ENCODE measurements at places on chromosomes 6 and 20.

DNA sequence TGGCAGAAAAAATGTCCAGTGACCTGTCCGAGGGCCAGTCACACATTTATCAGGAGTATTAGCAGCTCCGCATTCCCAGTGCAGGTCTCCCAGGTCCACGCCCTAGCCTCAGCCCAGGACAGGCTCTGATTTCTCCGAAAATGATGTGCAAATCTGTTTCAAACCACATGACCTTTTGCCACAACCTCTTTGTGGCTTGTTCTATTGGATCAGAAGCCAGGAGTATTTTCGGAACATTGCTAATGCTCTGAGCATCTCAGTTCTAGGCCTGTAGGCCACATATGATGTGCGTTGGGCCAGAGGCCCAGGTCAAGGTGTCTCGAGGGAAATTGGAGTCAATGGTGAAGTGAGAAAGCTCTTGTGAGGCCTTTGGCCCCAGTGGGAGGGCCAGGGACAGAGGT, 40.4 kb downstream of the SNX5 start:
- no peak for DNase-seq

DNA sequence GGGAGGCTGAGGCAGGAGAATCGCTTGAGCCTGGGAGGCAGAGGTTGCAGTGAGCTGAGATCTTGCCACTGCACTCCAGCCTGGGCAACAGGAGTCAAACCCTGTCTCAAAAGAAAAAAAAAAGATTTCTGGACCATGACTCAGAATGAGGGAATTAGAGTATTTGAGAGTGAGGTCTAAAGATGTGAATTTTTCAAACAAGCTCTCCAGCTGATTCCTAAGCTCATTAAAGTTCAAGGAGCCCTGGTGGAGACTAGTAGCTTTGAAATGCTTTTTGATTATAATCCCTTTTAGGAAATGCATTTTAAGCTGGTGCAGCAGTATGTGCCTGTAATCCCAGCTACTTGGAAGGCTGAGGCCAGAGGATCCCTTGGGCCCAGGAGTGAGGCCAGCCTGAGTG, 21.8 kb upstream of the SRF start:
- DNase-seq: no peak

DNA sequence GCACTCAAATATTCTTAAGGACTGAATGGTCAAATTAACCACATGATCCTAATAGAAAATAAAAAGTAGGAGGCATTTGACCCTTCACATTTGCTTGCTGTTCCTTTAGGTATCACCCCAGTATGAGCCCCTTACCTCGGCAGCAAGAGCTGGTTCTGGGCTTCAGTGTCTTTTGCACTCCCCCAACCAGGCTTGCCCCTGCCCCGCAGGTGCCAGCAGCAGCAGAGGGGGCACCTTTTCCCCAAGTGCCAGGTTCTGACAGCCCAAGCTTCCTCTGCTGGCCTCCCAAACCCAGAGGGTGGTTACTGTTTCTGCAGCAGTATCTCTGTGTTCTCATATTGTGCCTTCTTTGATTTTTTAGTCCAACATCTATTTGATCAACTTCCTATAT, 23.2 kb downstream of the UBE2V1 start:
- no peak for DNase-seq

DNA sequence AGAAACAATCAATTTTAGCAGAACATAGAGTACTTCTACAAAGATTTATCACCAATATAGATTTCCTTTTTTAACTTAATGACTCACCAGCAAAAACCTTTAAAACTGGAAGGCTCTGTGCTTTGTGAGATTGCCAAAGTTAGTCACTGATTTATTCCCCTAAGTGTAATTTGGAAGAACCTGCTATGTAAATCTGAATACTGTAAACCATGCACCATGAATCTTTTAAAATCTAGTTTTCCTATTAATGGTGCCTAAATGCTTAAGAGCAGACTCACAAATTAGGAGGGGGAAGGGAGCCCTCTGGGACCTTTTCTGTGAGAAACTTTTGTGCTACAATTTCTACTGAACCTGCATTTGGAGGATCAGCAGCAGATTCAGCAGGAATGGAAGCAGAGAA, 57.8 kb upstream of the PNRC1 start:
- no peak for DNase-seq

- no peak for DNase-seq
Measured at GRCh38 chr6:64121011-64121565, 485.5 kb downstream of the PHF3 start.

GRCh38 chr6:5442916-5443315, 181.6 kb downstream of the FARS2 start:
- no peak for DNase-seq

- DNase-seq: no peak
Measured at GRCh38 chr6:120096696-120097260, 747.2 kb upstream of the MAN1A1 start.

GRCh38 chr6:126054258-126054702, 67.9 kb downstream of the TRMT11 start:
- no peak for DNase-seq

DNA sequence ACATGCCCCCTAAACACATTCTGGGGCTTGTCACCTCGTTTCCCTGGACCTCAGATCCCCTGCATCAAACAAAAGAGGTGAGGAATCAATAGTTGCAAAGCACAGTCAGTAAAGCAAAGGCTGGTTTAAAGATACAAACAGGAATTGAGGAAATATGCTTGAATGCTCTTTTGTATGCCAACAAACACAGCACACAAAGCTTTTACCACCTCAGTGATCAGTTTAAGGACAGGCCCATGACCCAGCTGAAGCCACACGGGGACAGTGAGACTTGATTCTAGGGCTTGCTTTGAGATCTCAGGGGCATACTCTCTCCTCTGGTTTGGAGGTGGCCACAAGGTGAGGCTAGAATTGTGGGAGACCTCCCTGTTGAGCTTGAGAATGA, 182.9 kb upstream of the CST7 start:
- no peak for DNase-seq

DNA sequence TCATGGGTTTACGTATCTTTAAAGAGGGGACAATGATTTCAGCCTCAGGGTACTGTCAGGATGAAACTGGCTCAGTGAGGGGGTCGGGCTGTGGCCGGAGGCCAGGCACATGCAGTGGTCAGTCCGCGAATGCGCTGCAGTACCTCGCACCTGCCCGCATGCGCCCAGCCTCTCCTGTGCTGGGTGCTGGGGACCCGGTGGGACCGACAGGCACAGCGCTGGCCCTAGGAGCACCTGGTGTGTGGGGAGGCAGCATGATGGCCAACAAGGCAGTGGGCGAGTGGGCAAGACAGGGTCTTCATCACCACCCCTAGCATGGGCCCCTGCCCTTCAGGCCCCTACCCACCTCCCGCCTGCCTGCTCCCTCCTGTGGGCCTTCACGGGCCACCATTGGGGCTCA, 970 bp upstream of the CABLES2 start:
- DNase-seq: no peak

DNA sequence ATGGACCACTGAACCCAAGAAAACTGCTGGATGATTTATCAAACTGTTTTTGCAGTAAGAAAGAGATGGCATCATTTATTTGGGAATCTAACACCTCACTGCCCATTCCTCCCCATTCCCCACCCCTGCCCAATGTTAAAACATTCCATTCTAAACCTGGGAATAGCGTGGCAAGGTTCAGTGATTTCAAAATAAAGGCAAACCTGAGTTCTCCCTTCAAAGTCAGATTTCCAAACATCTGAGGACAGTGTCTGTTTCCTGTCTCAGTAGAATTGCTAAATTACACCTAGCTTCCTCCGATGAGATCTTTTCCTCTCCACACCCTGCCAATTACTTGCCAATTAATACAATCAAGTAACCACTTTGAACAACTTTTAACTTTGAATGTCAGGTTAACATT, 127.4 kb upstream of the ARMC2 start:
- DNase-seq: no peak

GRCh38 chr6:116847227-116847626, 18.3 kb upstream of the GPRC6A start:
- no peak for DNase-seq

- DNase-seq: no peak
Measured at GRCh38 chr6:122130026-122130348, 269.5 kb upstream of the HSF2 start.

GRCh38 chr6:135382182-135382628, 115.3 kb downstream of the AHI1 start:
- DNase-seq: no peak

DNA sequence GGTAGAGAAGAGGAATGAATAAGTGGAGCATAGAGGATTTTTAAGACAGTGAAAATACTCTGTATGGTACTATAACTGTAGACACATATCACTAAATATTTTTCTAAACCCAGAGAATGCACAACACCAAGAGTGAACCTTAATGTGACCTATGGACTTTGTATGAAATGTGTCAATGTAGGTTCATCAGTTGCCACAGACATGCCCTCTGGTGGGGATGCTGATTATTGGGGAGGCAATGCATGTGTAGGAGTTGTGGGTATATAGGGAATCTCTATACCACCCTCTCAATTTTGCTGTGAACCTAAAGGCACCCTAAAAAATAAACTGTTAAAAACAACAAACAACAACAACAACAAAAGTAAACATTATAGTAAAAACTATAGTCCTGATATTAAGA, 293.7 kb downstream of the RNF144B start:
- no peak for DNase-seq

- DNase-seq: no peak
Measured at GRCh38 chr6:36671687-36672375, 6.7 kb upstream of the CDKN1A start.

GRCh38 chr20:58880994-58881752, 28.7 kb downstream of the GNAS start:
- DNase-seq: no peak

GRCh38 chr20:13348311-13349234, 127.5 kb downstream of the ISM1 start:
- DNase-seq: no peak

DNA sequence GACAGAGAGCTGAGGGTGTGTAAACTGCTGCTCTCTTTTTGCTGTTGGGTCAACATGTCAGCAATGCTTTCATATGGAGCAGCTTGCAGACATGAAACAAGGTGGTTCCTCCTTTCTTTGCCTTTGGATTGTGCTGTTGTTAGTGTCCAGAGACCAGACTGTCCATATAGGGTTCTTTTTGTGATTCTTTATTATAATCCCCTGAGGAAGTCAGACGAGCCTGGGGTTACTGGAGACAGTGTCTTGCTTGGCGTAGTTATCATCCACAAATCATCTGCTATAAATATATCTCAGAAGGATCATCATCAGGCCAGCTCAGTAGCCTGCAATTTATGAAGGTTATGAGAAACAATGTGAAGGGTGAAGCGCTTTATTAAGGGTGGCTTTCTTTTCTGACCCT, 2.3 kb upstream of the ADGRB3 start:
- DNase-seq: no peak

DNA sequence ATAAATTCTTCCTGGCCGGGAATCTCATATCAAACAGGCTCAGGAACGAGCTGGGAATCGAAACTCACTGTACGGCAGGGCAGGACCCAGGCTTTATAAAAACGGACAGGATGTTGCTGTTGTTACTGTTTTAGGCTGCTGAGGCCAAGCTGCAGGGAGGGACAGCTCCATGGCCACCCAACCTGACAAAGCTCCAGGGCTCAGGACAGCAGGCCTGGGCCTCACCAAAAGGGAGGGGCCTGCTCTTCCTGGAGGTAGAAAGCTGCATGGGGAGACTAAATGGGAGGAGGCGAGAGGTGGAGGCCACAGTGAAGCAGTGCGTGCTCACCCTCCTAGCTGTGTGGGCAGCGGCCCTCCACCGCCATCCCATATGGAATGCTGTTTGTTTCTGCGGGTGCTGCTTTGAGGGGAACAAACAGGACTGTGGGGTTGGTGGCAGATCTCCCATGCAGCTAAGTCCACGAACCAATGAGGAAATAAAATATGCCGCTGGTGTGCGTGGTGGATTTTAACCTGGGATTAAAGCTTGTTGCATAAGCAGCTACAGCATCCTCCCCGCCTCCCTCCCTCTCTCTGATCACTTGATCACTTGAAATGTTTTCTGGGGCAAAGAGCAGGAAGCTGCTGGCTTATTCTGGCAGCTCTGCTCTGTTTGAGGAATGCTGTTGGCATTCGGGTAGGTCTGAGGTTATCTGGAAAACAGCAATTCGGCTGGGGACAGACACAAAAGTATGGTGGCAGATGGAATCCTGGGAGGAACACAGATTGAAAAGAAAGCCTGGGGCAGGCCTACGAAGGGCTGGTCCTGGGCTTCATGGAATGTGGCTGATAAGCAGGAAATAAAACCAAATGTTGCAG, 2.4 kb upstream of the ZMYND8 start:
- no peak for DNase-seq

DNA sequence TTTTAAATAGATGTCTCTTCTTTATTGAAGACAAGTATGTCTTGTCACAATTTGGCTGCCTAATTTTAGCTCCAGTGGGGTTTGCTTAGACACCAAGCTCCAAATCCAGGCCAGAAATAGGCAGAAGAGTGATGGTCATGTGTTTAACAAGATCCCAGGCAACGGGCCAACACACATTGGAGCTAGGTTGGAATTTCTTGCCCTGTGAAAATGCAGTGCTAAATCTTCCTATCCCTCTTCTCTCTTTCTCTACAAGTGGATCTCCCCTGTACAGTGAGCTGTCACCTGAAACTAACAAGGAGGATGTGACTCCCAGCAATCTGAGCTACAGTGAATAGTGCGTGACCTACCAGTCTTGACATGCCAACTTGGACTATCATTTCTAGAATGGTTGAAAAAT, 65.3 kb upstream of the VGLL2 start:
- DNase-seq: no peak

GRCh38 chr6:47197682-47198640, 111.7 kb downstream of the TNFRSF21 start:
- no peak for DNase-seq

GRCh38 chr6:103036846-103037245, 1643.3 kb downstream of the GRIK2 start:
- no peak for DNase-seq

DNA sequence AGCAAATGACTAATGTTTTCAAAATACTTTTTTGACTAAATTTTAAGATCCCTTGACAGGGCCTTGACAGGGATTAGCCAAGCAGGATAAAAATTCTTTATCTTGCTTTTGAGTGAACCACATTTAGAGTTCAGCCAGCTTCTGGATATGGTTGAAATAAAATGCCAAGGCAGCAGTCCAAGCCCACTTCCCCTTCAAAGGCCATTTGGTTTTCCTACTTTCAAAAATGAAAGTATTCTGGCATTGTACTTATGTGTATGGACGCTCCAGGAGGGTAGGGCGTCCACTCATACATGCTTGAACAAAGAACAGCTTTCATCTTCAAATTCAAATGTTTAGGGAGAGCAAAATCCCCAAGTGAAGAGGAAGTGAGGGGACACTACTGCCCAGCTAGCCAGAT, 82.3 kb upstream of the BCLAF1 start:
- DNase-seq: no peak

DNA sequence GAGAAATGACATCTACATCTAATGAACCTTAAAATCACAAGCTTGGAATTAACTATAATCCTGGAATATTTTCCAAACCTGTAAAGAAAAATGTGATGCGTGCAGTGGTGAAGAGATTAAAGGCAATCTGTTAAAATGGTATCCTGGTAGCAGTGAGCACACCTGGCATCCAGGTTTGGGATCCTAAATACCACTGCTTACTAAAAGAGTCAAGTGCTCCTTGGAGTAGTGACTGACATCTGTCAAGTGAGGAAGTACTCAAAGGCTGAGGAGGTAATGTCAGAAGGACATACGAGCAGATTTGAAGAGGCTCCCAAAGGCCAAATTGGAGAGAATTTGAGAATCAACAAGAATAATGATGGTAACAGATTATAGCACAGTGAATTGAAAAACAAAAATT, 32.8 kb downstream of the PCMT1 start:
- DNase-seq: no peak

All from keratinocyte (primary cell).